ENCODE measurements at places on chromosomes 7 and 10.

DNA sequence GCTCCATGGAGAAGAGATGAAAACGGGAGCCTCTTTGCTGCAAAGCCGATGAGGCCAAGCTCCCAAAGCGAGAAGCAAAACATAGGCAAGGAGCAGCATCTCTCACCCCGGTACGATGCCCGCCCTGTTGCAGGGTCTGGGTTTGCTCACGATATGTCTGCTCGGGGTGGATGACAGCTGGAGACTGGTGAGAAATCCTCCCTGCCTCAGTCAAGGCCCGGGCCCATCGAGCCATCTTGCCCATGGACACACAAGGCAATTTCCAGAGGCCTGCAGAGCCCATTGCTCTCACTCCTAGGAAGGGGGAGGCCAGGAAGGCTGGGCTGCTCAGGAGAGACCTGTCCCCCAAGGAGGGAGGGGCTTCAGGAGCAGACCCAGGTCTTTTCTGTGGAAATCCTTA is 391.7 kb upstream of the SHH start:
- DNase-seq = no peak

DNA sequence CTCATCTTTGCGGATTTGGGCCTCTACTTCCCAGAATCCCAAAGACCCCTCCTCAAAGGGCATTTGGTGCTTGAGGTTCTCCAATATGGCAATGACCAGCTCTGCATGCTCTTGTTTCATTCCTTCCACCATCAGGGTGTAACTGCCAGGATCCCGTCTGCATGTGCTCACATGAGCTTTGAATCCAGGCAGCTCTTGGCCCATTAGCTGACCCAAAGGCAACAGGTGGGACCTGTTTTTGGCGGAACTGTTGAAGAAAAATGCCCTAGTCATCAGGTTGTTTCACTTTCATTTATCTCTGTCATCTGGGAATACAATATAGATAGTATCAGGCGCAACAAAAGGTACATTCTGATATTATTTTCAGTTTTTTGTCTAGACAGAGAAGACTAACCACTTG is 159.1 kb upstream of the TCF7L2 start:
- no peak for DNase-seq

DNA sequence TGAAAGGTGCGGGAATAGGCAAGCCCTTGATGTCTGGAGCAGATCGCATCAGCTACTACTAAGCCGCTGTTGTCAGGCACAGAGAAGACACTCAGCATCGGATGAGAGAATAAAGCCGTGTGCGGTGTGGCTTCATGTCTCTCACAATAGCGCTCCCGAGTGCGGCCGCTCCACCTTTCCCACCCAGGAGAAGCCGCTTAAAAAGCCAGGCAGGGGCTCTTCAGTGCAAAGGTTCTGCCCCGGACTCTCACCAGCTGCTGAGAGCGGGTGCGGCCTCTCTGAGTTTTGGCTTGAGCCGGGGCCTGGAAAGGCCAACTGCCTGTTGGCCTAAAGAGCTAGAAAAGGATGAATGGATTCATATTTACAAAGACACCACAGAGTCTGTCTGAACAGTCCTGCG is 600.6 kb downstream of the DNAJB6 start:
- no peak for DNase-seq

DNA sequence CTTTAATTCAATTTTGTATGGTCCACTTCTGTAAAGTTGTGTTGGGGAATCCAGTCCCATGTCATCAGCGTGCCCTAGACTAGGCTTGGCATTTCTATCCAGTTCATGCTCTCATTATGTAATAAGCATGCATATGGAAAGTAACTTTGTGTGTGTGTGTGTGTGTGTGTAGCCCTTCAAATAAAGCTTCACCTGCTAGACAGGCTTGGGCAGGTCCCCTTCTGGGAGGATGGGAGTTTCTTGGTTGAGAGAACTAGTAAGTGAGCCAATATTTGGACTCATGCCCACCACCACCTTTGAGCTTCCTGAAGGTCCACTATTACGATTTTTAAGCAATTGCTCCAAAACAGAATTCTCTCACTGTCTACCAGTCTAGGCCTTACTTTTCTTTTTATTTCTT is 6.9 kb downstream of the BZW2 start:
- no peak for DNase-seq

DNA sequence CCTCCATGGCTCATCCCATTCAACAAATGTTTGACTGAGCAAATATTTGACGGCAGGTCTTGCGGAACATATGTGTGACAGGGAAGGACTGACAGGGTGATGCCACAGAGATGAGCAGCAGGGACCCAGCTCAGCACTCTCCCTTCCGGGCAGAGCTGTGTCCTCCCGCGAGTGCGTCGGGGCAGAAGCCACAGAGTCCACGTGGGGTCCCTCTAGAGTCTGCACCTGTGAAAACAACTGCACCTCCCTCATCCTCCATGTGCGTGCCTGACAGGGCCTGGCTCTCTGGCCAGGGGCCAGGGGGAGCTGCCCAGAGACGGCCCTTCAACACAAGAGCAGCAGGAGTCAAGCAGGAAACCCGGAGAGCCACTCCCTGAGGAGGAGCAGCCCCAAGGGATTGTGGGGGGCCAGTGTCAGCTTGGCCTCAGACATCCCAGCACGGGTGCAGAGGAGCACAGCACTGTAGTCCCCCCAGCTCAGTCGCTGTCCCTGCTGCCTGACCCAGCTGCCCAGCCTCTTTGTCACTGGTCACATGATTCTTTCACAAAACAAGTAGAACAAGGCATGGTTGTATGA is 83.6 kb upstream of the TMEM72 start:
- DNase-seq = no peak

DNA sequence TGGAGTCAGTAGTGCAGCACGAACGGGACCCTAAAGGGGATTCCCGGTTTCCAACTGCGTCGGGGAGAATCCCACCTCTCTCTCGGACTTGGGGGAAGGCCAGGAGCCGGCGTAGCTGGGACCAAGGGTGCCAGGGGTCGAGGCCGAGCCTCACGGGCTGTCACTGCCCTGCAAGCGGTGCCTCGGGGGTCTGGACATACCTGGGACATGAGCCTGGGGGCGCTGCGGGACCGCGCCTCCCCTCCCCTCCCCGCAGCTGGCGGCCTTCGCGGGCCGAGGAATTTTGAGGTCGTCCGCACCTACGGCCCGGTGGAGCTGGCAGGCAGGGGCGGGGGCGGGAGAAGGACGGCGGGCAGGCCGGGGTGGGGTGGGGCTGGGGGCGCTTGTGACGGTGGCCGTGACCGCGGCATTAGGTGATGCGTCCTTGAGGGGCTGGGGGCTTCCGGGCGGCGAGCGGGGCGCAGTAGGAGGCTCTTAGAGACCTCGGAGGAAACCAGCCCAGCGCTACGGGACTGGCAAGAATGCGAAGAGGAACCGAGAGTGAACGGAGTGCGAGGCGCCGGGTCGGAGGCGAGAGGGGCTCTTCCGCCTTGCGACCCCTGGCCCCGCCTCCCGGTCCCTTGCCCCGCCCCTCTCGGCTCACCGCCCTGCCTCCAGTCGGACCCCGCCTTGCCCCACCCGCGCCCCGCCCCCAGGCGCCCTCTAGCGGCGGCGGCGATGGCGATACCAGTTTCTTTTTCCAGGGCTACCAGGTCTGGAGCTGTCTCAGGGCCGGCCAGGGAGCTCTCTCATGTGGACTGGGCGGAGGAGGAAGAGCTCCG is 48.3 kb downstream of the NPVF start:
- peak; percentile 88 for DNase-seq

GRCh38 chr7:127713758-127714157 is 61.8 kb downstream of the SND1 start:
- no peak for DNase-seq

DNA sequence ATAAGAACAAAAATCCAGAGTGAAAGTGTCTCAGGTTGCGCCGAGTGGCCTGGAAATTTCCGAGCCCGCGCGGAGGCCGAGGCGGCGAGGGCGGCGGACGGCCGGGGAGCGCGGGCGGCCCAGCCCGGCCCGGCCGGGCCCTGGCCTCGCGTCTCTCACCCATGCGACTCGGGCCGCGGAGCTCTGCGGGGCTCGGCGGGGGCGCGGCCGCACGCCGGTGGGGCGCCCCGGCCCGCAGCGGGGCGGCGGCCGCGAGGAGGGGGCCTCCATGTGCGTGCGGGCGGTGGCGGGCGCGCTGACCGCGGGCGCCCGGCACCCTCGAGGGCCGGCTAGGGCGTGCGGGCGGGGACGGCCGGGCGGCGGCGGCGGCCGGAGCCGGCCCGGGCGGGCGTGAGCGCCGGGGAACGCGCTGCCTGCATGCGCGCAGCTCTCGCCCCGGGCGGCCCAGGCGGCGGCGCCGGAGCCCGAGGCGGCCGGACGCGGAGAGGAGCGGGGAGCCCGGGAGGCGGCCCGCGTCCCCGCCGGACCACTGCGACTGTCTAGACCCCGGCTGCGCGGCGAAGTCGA is 302 bp upstream of the EN2 start:
- no peak for DNase-seq

DNA sequence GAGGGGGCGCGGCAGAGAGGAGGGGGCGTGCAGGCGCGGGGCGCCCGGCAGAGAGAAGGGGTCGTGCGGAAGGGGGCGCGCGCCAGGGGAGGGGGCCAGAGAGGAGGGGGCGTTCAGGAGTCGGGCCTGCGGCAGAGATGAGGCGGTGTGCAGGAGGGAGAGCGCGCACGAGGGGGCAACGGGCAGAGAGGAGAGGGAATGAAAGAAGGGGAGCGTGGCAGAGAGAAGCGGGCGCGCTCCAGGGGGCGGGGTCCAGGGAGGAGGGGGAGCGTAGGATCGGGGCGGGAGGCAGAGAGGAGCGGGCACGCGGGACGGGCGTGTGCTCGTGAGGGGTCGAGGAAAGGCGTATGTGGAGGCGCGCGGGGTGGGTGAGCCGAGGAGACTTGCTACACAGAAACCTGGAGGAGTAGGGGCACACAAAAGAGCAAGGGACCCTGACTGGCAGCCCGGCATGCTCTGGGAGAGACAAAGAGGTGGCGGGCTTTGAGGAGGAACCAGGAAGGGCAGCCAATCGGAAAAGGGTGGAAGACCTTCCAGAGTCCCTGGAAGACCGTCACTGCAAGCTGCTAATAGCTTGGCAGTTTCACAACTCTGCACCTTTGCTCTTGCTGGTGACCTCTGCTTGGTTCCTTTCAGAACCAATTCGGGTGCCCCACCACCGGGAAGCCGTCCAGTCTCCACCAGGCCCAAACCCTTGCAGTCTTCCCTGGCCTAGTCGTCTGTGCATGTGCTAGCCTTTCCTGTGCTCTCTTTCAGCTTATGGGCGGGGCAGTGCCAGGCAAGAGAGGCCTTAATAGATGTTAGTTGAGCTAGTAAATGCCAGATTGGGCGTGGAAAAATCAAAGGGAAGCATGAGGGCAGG is 639 bp downstream of the DYDC2 start:
- no peak for DNase-seq

DNA sequence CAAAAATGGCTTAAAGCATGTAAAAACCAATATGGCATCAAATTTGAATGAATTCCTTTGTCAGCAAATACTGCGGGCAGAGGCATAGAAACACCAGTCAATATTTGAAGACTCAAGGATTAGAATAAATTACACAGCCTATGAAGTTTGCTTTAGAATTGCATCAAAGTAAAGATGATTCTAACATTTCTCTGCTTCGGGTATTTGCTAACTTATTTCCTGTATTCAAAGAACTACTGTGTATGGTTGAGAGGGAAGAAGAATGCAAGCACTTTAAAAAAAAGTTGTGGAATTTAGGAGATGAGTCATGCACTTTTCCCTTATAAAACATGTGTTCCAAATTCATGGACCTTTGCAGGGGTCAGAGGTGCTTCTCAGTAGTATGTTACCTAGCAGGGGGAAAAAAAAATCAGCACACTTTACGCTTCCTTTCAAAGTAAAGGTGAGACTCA is 90.1 kb downstream of the PIP4K2A start:
- no peak for DNase-seq

- DNase-seq = no peak
Measured at GRCh38 chr10:133359554-133359971, 1.7 kb upstream of the FUOM start.

DNA sequence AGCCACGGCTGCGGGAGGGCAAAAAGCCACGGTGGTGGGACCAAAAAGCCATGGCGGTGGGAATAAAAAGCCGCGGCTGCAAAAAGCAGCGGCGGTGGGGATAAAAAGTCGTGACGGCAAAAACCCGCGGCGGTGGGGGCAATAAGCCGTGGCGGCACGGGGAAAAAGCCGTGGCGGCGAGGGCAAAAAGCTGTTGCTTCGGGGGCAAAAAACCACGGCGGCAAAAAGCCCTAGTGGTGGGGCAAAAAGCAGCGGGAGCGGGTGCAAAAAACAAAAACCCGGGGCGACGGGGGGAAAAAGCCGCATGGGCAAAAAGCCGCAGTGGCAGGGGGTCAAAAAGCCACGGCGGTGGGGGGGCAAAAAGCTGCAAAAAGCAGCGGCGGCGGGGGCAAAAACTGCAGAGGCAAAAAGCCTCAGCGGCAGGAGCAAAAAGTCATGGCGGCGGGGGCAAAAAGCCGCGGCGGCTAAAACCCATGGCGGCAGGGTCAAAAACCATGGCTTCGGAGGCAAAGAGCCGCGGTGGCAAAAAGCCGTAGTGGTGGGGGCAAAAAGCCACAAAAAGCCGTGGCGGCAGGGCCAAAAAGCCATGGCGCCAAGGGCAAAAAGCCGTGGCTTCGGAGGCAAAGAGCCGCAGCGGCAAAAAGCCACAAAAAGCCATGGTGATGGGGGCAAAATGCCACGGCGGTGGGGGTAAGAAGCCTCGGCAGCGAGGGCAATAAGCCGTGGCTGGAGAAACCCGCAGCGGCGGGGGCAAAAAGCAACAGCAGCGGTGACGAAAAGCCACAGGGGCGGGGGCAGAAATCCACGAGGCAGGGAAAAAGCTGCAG is 525.8 kb downstream of the ZNF33B start:
- DNase-seq = no peak

DNA sequence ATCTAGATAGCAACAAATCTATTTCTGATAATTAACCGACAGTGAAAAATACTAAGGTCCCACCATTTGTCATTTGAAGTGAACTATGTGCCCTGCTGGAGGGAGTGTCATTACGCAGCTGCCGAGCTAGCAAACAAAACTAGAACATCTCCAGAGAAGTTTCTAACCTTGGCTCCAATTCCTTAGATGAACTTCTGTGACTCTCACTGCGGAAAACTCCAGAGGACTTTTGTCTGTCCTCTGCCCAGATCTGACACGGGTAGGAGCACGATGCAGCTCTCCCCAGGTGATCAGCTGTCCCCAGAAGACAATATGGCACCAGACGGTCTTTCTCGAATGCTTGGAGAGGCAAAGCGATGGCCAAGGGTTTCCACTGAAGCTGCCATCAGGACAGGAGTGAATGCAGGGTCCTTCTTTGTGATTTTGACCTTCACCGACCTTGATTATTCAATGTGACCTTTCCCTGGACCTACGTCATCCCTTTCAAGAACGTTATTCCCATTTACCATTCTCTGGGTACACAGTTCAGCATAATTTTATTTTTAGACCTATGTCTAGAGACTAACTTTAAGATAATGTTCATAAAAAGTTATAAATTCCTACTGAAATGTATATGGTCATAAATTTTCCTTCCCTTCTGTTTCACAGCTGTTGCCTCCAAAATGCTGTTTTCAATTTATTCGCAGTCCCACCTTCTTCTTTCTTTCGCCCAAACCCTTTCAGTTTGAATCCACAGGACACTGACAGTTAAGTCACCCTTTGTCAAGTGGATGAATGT is 116.7 kb upstream of the C7orf33 start:
- DNase-seq = no peak

DNA sequence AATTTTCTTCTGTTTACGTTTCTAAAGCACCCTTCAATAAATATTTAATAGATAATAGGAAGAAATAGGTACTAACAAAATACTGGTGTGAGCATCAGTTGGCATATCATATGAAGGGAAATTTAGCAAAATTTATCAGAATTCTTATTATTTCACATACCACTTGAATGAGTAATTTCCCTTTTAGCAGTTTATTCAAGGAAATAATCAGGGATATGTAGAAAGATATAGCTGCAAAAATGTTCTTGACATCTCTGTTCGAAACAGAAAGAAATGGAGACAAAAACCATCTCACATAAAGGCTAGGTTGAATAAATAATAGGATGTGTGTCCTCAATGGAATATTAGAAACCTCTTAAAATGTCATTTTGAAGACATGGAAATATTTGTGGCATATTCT is 35.8 kb upstream of the PIP4K2A start:
- DNase-seq = no peak
